ENCODE measurements at places on chromosomes 12 and 14. TPM values are rescaled to one million over a fixed set of nuclear protein-coding genes. Genes with fewer than 3 reads are reported as not detected.

The LMBR1L gene
- total RNA-seq = 37.8 TPM

The CLEC6A gene
- total RNA-seq = not detected

The KRT8 gene
- not detected for total RNA-seq

DNA sequence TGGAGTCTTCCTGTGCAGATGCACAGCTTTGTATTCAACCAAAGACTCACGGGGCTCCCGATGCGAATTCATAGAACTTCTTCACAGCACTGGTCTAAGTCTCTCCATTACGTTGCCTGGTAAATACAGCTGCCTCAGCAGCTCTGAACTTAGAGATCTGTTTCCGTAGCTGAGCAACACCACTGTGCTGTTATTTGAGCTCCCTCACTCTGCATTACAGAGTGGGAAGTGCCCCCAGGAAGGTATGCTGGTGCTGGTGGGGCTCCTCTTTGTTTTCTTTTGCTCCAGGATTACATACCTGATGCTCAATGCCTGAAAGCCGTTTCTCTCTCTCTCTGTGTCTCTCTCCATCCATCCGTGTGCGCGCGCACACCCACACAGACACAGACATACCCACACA lies 227.5 kb upstream of the RMST start:
- H3K4me3 ChIP-seq = no peak overlapping the region
- H3K27ac ChIP-seq = no peak overlapping the region
- no peak for DNase-seq
- H3K36me3 ChIP-seq = no peaks in the 10 kb centered on the region

GRCh38 chr14:50794068-50794645 lies 36.8 kb downstream of the NIN start:
- H3K36me3 ChIP-seq = peaks cover 60% of the 10 kb centered on the region
- H3K4me3 ChIP-seq = no peak overlapping the region
- no peak for DNase-seq
- H3K4me1 ChIP-seq = peaks cover 55% of the 10 kb centered on the region
- H3K27me3 ChIP-seq = no peaks in the 10 kb centered on the region
- no peak overlapping the region for H3K27ac ChIP-seq

GRCh38 chr12:120835304-120835612 lies 68.9 kb downstream of the SPPL3 start:
- H3K27ac ChIP-seq = no peak overlapping the region
- H3K4me3 ChIP-seq = no peak overlapping the region
- peaks cover 33% of the 10 kb centered on the region for H3K4me1 ChIP-seq
- DNase-seq = no peak
- H3K27me3 ChIP-seq = no peaks in the 10 kb centered on the region
- peaks cover 3% of the 10 kb centered on the region for H3K36me3 ChIP-seq

GRCh38 chr14:44782775-44783238 lies 178.9 kb downstream of the KLHL28 start:
- H3K4me1 ChIP-seq = no peaks in the 10 kb centered on the region
- no peaks in the 10 kb centered on the region for H3K27me3 ChIP-seq
- H3K27ac ChIP-seq = no peak overlapping the region
- DNase-seq = no peak
- no peak overlapping the region for H3K4me3 ChIP-seq

DNA sequence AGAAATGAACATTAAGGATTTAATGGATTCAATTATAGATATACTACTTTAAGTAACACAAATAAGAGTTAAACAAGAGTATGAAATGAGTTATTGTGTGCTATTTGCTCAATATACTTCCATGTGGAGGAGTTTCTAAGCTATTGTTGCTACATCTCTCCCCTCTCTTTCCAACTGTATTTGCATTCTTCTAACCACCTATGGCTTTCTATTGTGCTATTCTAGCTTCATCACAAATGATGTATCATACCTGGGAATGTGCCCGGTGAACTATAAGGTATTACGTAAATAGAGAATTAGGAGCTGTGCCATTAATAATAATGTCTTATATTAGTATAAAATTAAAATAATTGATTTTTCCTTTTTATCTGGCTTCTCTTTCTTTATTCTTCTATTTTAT lies 87.1 kb upstream of the PLEKHG7 start:
- no peaks in the 10 kb centered on the region for H3K4me1 ChIP-seq
- no peak for DNase-seq
- H3K4me3 ChIP-seq = no peak overlapping the region
- no peaks in the 10 kb centered on the region for H3K36me3 ChIP-seq

Measured in activated CD8-positive, alpha-beta T cell treated with anti-CD3 and anti-CD28 coated beads, Interleukin-2, amount 10 ng/mL, durations not matched to agents 7 days and 5 days (primary cell).